ENCODE measurements at places on chromosomes 5 and 9.

GRCh38 chr5:68727931-68728330 is 365.9 kb upstream of the SLC30A5 start:
- DNase-seq = no peak

DNA sequence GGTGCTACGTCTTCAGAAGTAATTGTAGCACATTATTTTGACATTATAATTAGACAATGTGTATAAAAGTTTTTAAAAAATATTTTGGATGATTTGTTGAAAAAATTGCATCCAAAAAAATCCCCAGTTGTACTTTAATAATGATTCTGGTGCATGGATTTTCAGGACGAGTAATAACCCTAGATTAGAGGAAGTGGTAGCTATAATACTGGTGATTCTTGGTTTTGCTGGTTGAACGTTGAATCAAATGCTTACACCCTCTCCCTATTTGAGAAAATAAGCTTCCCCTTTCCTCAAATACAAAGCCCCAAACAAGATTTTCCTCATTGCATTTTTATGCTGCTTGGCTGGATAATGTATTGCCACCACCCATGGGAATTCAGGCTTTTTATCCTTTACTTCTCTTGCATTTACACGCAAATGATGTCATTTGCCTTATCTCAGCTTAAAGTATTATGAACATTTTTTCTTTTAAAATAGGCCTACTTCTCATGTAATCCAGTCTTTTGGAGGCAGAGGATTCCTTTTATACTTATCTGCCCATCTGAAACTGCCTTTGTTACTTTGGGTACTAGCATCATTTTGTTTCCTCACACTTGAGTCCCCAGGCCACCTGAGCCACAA is 86.3 kb downstream of the UBE2R2 start:
- no peak for DNase-seq

DNA sequence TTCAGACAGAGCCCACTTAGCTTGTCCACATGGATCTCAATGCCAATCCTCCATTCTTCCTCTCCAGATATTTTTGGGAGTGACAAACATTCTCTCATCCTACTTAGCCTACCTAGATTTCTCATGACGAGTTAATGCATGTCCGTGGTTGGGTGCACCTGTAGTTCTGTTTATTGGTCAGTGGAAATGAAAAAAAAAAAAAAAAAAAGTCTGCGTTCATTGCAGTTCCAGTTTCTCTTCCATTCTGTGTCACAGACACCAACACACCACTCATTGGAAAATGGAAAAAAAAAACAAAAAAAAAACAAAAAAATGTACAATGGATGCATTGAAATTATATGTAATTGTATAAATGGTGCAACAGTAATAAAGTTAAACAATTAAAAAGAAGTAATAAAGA is 59.0 kb downstream of the BASP1 start:
- no peak for DNase-seq

- DNase-seq = no peak
Observed at GRCh38 chr9:3586066-3586465, 60.3 kb upstream of the RFX3 start.

DNA sequence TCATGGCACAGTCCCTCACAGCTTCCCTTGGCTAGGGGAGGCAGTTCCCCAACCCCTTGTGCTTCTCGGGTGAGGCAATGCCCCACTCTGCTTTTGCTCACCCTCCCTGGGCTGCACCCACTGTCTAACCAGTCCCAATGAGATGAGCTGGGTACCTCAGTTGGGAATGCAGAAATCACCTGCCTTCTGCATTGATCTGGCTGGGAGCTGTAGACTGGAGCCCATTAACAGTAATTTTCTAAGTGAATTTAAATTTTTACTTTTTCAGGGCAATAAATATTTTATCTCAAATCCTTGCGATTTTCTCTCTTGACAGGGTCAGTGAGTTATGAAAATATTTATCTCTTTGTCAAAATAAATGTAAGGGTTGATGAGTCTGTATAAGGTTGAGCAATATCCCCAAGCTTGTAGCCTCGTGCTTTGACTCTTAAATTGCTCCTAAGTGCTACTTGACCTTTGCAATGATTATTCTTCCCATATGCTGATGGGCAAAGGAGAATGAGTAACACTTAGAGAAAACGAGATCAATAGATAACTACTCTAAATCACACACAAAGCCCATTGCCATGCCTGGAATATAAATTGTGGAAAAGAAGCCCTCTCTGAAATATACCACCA is 82.1 kb upstream of the MOCS2 start:
- DNase-seq = peak; percentile 43

DNA sequence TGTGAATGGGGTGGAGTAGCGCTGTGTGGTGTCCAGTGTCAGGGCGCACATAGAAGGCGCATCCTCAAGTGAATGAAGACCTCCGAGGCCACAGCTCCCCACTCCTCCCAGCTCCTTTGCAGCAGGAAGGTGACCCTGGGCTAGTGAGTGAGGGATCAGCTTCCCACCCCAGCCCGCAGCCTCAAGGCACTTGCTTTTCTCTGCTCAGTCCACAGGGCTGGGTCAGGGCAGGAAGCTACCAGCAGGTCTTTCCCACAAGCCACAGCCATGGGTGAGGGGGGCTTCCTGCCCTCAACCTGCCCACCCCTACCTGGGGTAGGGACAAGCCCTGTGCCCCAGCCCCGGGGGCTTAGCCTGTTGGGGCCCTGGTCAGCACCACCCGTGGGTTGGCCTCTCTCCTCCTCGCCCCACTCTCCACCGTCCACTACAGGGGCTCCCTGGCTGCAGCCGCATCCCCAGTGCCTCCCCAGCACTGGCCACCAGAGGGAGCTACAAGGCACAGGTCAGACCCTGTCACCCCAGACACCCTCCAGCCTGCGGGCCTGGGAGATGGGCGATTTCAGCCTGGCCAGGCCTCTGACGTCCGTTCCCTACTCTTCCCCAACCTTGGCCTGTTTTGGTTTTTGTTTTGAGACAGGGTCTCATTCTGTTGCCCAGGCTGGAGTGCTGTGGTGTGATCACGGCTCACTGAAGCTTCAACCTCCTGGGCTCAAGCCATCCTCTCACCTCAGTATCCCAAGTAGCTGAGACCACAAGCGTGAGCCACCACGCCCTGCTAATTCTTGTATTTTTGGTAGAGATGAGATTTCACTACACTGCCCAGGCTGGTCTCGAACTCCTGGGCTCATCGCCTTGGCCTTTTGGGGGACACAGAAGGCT is 1.3 kb upstream of the ABCA2 start:
- peak; percentile 62 for DNase-seq

- DNase-seq = peak; percentile 100
Observed at GRCh38 chr9:124659099-124659659, 111.9 kb downstream of the NR6A1 start.

- DNase-seq = peak; percentile 96
Observed at GRCh38 chr5:172076761-172077244, 70.4 kb upstream of the FBXW11 start.

GRCh38 chr9:97705354-97705950 is 8.3 kb upstream of the XPA start:
- DNase-seq = peak; percentile 56

GRCh38 chr5:57072218-57072892 is 101.5 kb upstream of the GPBP1 start:
- no peak for DNase-seq

- DNase-seq = peak; percentile 20
Observed at GRCh38 chr9:16309469-16310271, 560.8 kb downstream of the BNC2 start.

DNA sequence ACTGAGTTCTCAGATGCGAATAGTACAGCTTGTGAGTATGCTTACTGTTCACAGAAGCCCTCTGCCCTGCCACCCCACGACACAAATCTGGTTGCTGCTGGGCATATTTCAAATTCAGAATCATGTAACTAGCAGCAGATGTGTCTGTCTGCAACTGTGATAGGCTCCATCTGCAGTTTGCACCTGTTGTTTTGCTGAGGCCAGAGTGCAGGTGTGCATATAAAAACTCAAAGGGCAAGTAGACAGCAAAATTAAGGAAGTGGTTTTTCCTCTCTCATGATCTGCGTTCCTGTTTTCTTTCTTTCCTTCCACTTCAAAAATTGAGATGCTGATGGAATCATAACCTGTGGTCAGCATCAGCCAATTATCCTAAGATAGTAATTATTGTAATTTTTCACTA is 1000.5 kb downstream of the PTPRD start:
- no peak for DNase-seq

DNA sequence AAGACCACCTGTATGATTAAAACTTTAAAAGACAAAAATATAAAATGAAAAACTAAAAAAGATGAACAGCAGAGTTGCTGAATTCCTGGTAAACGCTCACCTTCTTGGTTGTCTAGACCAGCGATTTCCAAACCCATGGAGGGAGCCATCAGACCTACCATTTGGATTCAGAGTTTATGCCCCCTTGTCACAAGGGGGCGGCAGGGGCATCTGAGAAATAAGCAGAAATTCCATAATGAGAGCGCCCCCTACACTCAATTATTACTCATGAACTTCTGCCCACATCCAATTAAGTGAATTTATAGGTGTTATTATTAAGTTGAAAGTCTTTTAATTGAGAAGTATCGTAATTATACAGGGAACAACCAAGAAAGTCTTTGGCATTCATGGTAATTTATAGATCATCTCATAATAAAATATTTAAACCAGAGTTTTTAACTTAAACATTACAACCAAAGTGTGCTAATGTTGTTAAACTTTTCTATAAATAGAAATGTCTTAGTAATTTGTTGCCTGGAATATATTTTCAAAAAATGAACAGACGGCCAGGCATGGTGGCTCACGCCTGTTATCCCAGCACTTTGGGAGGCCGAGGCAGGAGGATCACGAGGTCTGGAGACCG is 35.2 kb upstream of the SPATA31C2 start:
- peak; percentile 81 for DNase-seq

DNA sequence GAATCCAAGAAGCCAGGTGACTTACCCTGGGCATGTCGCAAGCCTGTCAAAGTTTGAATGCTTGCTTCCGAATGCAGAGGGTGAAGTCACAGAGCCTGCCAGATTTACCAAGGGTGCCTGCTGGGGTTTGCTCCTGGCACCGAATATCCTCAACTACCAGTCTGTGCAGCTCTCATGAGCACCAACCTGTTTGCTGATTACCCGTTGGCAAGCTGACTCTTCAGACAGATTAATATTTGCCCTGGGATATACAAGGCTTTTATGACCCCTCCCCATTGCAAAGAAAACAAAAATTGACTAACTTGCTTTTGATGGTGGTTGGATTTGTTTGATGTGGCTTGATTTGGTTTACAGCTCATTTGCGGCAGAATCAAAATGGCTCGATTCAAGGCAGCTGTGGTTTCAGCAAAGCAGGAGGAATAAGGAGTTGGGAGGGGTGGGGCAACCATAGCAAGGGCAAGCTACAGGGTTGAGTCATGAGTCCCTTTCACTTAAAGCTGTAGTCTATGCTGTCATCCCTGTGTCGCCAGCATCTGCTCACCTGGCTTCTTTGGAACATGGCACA is 82.3 kb upstream of the AGXT2 start:
- DNase-seq = peak; percentile 53
